ENCODE measurements at places on chromosomes 4 and X. TPM values are rescaled to one million over a fixed set of nuclear protein-coding genes. Genes with fewer than 3 reads are reported as not detected.
A peak's percentile ranks its signal among the peaks of the same experiment; 100 is the strongest.

Gene SPANXA1
- polyA plus RNA-seq = not detected

DNA sequence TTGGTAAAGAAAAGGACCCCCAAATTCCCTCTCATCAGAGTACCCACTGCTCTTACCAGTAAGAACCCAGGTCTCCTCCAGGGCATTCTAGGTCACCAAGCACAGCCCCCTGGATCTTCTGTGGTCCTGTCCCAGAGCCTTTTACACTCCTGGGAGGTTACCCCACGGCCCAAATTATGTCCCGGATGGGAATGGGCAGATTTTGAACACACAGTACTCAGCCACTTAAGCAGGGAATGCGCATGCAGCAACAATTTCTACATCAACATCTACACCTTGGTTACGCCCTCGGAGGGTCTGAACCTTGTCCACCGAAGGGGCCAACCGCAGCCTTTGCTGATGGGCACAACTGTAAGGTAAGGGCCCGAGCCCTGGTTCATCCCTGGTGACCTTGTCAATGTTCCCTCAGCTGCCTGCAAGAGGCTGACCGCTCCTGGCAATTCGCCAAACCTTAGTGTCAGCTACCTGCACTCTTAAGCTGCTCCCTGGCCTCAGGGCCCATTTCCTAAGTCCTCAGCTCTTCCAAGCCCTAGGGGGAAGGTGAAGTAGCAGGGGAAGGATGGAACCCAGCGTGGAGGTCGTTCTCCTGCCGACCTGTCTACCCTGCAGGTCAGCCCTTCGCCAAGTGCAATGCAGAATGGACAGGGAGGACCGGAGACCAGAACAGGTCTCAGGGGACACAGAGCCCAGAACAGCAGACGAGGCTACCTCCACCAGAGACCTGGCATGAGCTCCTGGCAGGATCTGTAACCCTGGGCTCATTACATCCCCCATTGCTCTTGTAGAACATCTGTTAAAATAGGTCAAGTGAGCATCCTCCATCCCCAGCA is 5.9 kb downstream of the TIMP1 start:
- peak; percentile 5 for DNase-seq

- no peak for DNase-seq
These were observed 313.1 kb upstream of the ANXA10 start for GRCh38 chr4:167779280-167779679.

DNA sequence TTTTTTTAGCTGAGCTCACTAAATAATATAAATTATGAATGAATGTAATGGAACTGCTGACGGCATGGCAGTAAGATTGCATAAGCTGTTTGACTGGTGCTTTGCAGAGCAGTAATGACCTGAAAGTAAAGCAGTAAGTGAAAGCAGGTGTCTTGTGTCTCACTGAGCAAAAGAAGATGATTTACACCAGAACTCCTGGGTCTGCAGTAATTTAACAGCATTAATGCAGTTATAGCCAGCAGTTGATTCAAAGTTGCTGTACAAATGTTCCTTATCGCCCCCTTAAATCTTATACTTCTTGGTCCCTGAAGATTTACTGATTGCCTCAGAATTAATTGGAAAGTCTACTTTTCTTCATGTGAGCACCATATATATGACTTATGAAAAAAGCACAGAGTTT is 187.7 kb downstream of the DCTD start:
- no peak for DNase-seq

GRCh38 chr4:169619518-169619957 is 840 bp upstream of the CLCN3 start:
- DNase-seq = peak; percentile 69

DNA sequence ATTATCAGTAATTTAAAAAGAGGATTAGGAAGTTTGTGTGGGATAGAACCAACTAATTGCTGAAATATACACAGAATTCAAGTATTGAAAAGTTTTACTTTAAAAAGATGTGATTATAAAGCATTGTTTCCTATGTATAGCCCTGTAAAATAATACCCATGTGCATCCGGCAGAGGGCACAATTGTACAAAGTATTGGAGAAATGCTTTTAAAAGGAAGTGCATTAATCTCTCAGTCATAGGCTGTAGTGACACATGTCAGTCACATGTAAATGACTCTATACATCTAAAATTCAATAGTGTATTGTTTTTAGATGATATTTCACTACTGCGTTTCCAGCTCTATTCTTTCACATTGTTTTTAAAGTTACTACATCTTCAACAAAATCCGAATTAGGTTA is 9.7 kb upstream of the GEMIN8 start:
- peak; percentile 59 for DNase-seq

Gene KLB
- 0.04 TPM for polyA plus RNA-seq

DNA sequence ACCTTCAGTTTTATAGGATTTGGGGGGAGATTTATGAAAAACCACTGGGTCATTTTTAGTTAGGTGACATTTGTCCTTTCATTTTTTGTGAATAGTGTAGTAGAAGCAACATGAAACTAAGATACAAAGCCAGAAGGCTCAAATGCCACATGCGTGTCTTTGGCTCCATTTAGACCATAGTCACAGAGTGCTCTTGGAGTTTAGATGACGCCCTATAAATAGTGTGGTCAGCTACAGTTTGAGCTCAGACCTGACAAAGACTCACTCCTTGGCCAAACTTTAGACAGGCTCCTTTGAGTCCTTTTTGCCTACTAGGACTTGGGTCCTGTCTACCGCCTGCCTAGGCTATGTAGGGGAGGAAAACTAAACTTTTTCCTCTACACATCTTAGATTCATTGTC is 16.8 kb upstream of the PAGE1 start:
- no peak for DNase-seq

DNA sequence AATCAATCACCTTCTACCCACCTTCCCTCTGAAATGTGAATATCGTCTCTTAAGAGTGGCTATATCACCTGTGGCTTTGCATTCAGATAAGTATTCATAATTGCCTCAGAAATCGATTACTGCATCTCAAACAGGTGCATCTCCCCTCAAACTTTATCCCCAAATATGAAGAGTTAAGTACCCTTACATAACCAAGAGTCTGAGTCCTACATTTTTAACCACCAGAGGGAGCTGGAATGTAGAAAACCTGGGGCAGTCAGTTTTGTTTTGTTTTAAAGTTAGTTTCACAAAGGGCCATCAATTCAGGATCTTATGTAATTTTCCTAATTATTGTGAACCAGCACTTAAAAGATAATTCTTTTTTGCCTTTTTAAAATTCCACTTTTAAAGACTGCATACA is 5.7 kb downstream of the TCEANC start:
- peak; percentile 78 for DNase-seq

- DNase-seq = no peak
These were observed 99.9 kb upstream of the RAPGEF2 start for GRCh38 chr4:159002950-159003349.
